Cerebellar nuclear complex (tissue), 1 donor: ENCODE measurements at places on chromosomes 6 and 20.
A peak's percentile ranks its signal among the peaks of the same experiment; 100 is the strongest.

- DNase-seq = no peak
Observed at GRCh38 chr6:11654876-11655275, 117.3 kb downstream of the TMEM170B start.

DNA sequence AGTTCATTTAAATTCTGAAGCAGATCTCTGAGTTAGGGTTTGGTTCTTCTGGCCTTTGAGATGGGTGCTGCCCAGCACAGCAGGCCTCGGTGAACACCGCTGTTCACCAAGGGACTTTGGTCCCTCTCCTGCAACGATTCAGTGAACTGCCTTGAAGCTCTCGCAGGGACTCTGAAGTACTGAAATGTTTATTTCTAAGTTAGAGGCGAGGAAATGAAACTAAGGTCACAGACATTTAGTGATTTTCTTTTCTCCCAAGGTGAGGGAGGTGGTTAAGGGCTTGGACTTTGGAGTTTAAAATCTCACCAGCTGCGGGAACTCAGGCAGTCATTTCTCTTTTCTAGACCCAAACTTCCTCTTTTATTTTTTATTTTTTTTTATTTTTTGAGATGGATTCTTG, 26.2 kb downstream of the E2F3 start:
- no peak for DNase-seq

DNA sequence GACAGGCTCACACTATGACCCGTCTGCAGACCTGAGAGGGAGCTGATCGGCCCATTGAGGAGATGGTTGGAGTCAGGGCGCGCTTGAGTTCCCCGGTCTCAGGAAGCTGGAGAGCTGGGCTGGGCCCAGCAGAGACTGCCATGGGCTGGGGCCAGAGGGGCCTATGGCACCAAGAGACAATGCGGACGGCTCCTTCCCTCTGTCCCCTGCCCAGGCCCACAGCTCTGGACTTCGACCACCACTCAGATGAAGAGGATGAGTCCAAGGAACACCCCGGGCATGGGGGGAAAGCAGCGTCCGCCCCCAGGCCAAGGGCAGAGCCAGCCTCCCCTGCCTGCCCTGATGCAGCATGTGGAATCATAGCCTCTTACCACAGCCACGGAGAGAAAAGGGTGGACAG, 40.2 kb upstream of the PHACTR3 start:
- DNase-seq = no peak

DNA sequence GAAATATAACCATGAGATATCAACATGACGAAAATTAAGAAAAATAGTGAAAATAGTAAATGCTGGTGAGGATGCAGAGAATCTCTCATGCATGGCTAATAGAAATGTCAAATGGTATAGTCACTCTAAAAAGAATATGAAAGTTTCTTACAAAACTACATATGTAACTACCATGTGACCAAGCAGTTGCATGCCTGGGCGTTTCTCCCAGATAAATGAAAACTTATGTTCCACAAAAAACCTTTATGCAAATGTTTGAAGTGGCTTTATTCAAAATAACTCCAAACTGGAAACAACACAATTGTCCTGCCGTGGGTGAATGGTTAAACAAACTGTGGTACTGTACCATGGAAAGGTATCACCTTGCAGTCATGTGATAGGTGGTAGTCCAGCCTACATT, 112.4 kb downstream of the HDGFL1 start:
- DNase-seq = no peak

- DNase-seq = no peak
Observed at GRCh38 chr6:106670236-106670635, 40.9 kb downstream of the QRSL1 start.

DNA sequence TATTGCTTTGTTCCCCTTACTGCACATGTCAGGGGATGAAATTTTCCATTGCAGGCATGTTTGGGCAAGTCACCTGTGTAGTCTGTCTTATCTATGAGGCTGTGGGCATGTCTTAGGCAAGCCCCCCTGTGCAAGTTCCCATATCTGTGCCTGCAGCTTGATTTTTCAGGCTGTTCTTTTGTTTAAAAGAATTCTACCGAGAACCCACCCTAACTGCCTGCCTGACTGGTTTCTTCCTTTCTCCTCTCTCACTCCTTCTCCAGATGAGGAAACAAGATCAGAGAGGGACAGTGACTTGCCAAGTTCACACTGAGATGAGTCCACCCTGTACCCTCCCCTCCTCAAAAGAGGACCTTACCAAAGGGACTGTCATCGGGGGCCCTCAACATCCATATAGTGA, 11.0 kb downstream of the TREML2 start:
- DNase-seq = no peak

DNA sequence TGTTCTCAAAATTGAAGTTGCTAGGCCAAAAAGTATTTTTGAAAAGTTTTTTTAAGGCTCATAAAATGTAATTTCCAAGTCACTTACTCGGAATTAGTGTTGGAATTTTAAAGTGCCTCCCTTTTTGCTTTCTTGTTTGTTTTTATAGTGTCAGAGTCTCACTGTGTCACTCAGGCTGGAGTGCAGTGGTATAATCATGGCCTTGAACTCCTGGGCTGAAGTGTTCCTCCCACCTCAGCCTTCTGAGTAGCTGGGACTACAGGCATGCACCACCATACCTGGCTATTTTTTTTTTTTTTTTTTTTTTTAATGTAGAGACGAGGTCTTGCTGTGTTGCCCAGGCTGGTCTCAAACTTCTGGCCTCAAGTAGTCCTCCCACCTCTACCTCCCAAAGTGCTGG, 40.0 kb upstream of the GNRH2 start:
- no peak for DNase-seq

- no peak for DNase-seq
Observed at GRCh38 chr6:137084090-137084489, 39.3 kb upstream of the IL20RA start.

DNA sequence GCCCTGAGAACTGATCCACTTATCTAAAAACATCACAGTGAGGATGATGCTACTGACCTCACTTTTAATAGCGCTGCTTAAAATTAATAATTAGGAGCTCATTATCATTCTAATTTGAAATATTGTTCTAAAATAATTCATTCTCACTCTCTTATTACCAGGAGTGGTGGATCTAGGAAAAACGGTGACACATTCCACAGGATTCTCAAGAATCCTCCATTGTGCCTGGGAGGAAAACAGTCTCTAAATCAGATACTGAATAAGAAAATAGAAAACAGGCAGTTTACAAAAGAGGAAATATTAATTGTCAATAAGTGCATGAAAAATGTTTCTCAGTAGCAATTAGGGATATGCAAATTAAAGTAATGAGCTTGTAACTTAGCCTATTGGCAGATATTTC, 187.4 kb downstream of the TENT5A start:
- DNase-seq = no peak

DNA sequence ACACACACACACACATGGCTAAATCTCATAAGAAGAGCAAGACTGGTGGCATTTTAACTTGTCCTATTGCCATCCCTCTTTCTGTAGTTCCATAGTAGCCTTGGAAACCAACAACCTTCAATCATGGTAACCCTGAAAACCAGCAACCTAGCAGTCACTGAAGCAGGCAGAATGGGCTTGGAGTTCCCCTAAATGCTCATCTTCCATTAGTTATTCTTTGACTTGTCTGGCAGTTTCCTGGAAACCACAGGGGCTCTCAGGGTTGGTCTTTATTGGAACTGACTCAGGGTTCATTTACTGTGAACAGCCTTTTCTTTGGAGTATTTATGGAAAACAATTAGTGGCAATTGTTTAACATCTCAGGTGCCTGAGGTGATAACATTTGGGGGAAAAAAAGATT, 19.4 kb upstream of the BRPF3 start:
- DNase-seq = no peak

GRCh38 chr6:4320860-4321259, 185.5 kb upstream of the ECI2 start:
- no peak for DNase-seq

GRCh38 chr20:5001174-5002076, at the start of gene SLC23A2:
Gene SLC23A2, minus strand, starts transcription at chr20:5001510. Its CDS starts 68,948 bp downstream, at chr20:4932562.
- no peak for DNase-seq

DNA sequence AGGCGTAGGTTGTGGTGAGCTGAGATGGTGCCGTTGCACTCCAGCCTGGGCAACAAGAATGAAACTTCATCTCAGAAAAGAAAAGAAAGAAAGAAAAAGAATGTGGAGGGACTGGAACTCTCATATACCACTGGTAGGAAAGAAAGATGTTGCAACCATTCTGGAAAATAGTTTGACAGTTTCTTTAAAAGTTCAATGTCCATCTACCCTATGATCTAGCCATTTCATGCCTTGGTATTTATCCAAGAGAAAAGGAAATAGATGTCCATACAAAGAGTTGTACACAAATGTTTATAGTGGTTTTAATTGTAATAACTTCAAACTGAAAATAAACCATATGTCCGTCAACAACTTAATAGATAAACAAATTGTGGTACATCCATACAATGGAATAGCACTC, 190.1 kb upstream of the ZNF217 start:
- DNase-seq = no peak

DNA sequence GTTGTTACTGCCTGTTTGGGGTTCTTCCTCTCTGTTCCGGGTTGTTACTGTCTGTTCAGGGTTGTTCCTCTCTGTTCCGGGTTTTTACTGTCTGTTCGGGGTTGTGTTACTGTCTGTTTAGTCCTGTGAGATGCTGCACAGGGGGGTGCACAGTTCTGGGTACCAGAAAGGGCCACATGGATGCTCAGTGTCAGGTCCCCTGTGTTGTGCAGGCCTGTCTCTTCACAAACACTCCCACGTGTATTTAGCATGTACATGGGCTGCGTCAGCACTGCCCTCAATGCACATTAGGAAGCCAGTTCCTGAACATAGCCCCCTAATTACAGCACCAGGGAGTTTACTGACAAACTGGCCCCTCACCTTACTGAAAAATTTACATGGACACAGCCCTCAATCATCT, 118.5 kb downstream of the DLL1 start:
- DNase-seq = no peak

DNA sequence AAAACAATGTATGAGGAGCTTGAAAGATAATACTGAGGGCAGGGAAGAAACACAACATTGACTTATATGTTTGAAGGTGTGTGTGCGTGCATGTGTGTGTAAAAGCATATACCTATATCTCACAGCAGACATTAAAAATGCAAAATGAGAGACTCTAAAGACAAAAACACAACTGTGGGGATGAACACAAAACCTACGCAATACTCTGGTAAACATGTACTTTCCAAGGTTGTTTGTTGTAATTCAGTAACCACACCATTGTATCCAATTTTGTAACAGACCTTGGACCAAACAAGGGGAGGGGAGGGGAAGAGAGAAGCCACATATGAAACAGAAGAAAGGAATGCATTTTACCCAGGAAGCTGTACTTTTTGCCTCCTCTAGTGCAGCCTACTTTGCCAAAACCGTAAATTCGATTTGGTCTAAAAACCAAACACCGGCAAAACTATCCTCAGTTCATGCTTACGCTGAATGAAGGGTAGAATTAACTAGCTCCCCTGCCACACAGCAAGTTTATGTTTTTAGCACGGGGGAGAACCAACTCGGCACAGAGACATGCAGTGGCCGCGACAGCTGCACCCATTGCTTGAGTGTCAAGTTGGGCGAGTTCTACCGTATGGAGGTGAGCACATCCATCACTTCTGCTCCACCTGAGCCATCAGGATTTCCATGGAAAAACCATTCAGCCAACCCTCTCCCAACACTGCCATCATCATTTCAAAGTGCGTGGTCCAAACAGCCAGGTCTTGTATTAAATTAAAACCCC, 50.0 kb downstream of the CNKSR3 start:
- no peak for DNase-seq

- DNase-seq = no peak
Observed at GRCh38 chr6:74333406-74333805, 637.4 kb downstream of the CD109 start.

GRCh38 chr20:8498571-8498970, 366.5 kb downstream of the PLCB1 start:
- no peak for DNase-seq

GRCh38 chr6:27888566-27888965, 23.6 kb downstream of the OR2B2 start:
- DNase-seq = no peak

DNA sequence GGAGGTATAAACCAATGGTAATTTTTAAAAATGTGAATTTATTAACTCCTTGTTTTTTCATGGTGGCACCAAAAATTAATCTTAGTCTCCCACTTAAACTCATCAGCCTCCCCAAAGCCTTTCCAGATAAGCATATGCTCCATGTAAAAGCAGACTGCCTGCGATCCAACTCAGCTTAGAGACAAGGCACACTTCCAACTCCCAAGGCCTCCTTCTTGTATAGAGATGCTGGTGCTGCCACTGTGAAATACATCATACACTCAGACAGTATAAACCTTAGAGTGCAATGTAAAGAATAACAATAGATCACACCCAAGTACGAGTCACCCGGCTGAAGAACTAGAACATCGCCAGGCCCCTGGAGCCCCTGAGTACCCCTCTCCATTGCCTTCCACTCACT, 2.0 kb downstream of the ANKRD6 start:
- DNase-seq = peak; percentile 25

- DNase-seq = no peak
Observed at GRCh38 chr6:43013097-43013842, 476 bp downstream of the MEA1 start.

- no peak for DNase-seq
Observed at GRCh38 chr6:16564436-16564835, 196.8 kb downstream of the ATXN1 start.

GRCh38 chr6:150922137-150922536, 56.6 kb downstream of the MTHFD1L start:
- DNase-seq = no peak

GRCh38 chr6:164581563-164581962, 727.8 kb downstream of the C6orf118 start:
- DNase-seq = no peak

DNA sequence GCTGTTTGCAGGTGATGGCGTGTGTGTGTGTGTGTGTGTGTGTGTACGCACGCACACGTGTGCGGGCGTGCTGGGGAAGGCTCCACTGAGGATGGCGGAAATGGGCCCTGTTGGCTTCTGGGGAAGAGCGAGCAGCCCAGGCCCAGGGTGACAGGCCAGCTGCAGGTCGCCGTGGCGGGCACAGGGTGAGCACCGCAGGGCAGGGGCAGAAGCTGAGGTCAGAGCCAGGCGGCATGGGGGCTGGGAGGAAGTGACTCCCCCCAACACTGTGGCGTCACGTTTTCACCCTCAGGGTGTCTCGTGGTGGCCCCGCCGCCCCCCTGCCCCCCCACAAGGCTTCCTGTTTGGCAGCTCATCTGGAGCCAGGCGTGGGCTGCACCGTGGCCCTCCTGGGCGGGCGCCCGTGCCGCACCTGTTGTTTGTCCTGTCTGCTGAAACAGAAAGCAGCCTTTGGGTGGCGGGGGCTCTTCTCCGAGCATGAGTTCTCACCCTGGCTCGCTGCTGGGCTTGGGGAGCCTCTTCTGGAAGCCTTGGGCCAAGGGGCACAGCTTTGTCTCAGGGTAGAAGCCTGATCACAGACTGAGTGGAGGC, 7.1 kb downstream of the RBM38 start:
- DNase-seq = no peak
